ENCODE measurements at places on chromosomes 13 and 19.

DNA sequence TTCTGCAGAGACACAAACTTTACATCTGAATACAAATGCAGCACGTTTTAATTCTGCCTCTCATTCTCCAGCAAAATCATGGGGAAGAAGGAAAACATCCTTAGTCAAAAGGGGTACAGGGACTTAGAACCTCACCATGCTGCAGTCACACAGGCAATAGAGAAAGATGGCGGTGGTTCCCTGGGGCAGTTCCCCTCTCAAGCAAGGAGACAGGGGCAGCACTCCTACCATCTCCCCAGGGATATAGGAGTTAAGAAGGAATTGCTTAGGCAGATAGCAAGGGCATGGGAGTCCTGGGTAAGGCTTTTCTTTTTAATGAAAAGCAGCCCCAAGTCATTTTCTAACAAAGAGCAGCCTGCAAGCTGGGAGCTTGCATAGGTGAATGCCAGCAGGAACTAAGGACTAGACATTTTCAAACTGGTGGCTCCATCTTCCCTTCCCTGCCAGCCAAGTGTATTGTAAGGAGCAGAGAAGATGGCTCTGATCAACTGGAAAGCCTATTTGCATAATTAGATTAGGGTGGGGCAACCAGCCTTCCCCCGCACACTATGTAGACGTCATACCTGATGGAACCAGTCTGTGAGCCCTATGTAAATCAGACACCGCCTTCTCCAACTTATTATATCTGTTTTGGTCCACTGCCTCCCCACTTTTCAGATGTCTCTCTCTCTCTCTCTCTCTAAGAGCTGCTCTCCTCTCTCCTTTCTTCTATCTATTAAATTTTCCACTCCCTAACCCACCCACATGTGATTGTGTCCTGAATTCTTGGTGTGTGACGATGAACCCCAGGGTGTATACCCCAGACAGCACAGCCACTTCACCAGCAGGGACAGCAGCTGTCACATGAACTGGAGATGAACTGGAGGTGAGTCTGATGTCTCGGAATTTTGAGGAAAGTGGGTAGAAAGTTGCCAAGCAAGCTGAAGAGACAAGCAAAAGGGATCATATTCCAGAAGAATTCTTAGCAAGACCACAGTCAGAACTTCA lies 514.5 kb downstream of the IRS2 start:
- DNase-seq, result no peak

GRCh38 chr19:41893899-41894298 lies 10.9 kb downstream of the ARHGEF1 start:
- DNase-seq, result no peak

GRCh38 chr13:90385781-90386489 lies 961.6 kb upstream of the MIR17HG start:
- DNase-seq, result no peak

- no peak for DNase-seq
Measured at GRCh38 chr13:74272826-74273225, 138.6 kb upstream of the KLF12 start.

- no peak for DNase-seq
Measured at GRCh38 chr13:94968040-94968756, 255.9 kb upstream of the SOX21 start.

DNA sequence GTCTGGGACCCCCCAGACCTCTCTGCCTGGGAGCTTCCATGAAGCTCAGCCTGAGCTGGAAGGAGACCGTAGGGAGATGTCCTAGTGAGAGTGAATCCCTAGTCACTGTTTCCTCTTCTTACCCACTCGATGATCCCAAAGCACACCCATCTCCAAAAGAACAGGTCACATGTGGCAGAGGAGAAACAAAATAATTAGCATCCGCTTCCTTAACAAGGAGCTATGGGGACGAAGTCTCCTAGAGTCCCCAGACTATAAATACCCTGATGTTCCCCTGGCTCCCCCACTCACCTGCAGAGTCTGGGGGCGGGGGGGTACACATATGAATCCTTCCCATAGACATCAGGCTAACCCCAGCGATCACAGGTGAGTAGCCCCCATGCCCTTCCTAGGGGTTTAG lies at the start of gene OR1I1:
OR1I1 (plus strand) TSS at position 301 of the 400 bp plus-strand sequence. CDS start 4,855 bp downstream, outside the sequence.
- no peak for DNase-seq

DNA sequence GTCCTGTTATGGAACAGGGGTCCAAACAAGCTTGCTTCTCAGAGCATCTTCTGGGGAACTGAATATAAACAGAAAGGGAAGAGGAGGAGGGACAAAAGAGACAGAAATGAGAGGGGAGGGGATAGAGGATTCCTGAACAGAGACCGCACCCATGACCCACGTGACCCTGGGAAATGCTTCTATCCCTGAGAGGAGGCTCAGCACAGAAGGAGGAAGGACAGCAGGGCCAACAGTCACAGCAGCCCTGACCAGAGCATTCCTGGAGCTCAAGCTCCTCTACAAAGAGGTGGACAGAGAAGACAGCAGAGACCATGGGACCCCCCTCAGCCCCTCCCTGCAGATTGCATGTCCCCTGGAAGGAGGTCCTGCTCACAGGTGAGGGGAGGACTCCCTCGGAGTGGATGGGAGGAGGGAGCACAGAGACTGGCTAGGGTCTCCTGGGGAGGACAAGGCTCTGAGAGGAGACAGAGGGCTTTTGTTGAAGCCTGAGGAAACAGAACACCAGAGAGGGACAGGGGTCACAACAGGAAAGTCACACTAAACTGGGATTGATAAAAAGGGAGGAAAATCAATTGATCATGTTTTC lies at the start of gene CEACAM6:
CEACAM6 (plus strand) TSS at position 203 of the 586 bp plus-strand sequence; CDS start at position 312, 109 bp downstream.
- DNase-seq, result no peak

GRCh38 chr13:103431856-103432255 lies 365.6 kb upstream of the SLC10A2 start:
- DNase-seq, result no peak

DNA sequence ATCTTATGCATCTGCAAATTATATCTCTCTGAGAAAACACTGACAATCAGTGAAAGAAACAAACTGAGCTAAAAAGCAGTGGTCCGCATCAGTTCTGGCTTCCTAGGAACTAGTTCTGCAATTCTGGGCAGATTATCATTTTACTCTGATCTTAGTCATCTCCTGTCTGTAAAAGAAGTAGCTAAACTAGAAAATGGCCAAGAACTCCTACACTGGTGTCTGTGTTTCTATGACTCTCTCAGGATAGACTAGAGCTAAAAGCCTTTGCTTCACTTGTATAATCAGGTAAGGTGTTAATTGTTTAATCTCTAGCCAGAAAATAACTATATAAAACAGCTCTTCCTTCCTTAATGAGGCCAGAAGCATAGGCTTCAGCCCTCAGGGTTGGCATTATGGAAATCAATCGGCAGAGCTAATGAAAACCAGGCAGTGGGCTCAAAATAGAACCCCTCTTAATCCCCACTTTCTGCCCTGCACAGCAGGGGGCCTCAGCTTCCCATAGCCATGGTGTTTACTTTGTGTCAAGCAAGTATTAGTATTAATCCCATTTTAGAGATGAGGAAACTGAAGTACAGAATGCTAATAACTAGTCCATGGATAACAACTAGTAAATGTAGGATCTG lies 459.2 kb downstream of the FGF14 start:
- no peak for DNase-seq

GRCh38 chr13:45224176-45224575 lies 23.3 kb upstream of the KCTD4 start:
- DNase-seq, result no peak
